ENCODE measurements at places on chromosomes 16 and 17.
A peak's percentile ranks its signal among the peaks of the same experiment; 100 is the strongest.

- peak; percentile 56 for DNase-seq
Measured at GRCh38 chr16:14310519-14310991, 239.4 kb downstream of the MRTFB start.

DNA sequence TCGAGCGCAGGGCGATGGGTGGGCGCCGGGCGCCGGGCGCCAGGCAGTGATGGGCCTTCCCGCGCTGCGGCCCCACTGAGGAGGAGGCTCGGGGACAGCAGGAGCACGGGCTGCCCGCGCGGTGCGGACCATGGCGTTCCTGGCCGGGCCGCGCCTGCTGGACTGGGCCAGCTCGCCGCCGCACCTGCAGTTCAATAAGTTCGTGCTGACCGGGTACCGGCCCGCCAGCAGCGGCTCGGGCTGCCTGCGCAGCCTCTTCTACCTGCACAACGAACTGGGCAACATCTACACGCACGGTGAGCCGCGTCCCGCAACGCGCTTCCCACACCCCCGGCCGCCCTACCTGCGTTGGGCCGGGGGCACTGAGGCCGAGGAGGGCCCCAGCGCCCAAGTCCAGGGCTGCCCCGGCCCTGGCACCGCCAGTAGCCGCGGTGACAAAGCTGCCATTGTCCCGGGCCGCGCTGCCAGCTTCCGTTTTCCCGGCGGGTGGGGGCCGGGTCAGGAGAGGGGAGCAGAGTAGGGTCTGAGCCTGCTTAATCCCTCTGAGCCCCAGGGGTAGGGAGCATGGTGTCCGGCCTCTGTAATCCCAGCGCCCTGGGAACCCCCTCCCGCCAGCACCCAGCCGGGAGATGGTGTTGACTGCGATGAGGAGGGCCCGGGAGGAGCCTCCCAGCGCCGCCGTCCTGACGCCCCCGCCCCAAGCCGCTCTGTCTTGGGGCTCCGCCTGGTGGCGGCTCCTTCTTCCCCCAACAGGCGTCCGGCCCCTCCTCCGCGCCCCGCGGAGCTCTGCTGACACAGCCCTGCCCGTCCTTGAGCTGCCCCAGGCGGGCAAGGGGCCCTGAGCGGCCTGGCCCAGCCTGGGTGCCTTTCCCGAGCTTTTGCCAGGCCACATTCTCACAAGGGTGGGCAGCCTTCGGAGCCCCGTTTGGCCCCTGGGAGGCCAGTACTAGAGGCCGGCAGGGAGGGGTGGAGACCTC is 685 bp downstream of the PAQR4 start:
- peak; percentile 90 for DNase-seq

DNA sequence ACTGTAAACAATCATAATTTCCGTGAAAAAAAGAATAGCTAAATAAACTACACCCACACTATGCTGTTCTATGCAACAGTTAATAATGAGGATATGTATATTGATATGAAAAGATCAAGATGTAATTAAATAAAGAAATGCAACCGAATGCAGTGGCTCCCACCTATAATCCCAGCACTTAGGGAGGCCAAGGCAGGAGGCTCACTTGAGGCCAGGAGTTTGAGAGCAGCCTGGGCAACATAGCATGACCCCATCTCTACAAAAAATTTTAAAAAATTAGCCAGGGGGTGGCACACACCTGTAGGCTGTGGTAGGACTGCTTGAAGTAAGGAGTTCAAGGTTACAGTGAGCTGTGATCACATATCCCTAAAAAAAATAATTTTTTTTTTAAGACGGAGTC is 14.9 kb downstream of the CENPV start:
- no peak for DNase-seq

DNA sequence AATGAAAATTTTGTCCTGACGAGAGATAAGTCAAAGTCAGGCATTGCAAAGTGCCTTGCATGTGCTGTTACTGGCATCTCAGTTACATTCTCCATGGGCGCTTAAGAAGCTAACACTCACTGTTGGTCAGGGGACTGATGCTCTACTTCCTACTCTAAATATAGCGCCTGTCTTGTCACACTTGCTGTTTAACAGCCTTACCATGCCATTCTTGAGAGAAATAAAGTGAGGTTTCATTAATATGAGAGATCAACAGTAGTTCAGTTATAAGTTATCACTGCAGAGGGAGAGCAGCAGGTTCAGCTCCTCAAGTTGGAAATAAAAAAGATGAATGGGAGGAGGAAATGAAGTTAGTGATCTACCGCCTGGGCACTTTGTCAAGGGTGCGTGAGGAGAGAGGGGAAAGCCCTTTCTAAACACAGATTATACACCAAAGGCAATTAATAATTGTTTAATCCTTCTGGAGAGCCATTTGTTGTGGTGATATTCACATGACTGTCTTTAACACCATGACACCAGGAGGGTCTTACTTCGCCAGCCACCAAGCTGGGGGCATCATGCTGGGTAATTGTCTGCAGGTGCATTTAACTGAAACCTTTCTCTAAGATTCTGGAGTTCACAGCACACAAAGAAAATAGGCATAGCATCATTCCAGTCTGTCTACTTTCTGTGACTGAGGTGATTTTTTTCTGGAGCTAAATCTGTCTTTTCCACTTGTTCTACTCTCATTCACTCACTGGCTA is 568.7 kb upstream of the HSBP1 start:
- no peak for DNase-seq

- no peak for DNase-seq
Measured at GRCh38 chr17:6027342-6028024, 42.7 kb upstream of the WSCD1 start.

DNA sequence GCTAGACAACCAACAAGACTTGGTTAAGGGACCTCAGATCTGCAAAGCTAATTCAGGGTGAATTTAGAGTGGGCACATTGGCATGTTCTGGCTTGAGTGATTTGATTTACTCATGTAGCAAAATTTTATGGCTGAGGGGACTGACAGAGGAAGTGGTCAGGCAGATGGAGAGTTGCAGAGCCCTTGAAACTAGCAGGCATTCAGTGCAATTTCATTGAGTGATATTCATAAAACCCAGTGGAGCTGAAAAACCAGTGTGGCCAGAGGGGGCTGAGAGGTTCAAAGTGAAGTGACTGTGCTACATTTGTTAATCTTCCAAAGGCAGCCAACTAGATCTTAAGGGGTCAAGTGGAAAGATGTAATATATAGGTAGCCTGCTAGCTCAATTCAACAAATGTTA is 2.2 kb upstream of the TMEM94 start:
- DNase-seq: peak; percentile 96

DNA sequence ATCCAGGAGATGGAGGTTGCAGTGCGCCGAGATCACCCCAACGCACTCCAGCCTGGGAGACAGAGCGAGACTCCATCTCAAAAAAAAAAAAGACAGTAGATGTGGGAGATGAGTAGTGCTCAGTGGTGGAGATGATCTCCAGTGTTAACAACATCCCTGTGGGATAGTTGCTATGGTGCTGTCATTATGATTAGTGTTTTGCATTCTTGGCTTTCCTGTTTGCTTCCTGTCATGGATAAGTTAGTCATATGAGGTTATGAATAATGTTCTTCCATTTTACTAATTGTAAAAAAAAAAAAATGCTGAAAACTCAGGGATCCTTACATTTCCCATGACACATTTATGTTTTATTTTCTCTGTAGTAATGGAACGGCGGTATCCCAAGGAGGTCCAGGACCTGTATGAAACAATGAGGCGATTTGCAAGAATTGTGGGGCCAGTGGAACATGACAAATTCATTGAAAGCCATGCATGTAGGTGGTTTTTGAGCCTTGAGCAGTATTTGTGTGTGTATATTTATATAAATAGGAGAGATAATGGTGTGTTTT is 24.5 kb upstream of the DUSP14 start:
- no peak for DNase-seq

DNA sequence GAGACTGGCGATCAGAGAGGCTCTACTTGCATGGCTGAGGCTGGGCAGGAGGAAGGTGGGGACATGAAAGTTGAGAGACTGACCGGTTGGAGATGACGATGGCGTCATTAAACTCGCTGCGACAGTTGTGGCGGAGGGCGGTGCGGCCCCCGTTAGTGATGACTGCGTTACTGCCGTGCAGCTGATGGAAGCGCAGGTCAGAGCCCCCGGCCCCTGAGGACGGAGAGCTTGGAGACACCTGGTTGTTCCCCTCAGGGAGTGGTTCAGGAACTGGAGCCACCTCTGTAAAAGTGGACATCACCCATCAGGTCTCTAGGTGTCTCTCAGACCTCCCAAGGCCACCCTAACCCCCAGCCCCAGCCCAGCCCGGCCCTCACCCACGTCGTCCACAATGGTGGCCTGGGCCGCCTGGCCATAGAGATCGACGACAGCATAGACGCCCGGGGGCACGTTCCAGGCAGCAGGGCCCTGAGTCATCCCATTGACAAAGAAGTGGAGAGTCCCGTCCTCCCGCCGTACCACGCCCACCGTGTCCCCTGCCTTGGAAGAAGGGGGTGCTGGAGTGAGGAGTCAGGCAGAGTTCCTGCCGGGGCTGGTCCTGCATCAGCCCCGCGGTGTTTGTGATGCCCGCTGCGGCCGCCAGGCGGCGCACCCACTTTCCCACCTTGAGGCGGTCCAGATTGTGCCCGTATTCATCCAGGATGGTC is 5.3 kb downstream of the NEURL4 start:
- peak; percentile 58 for DNase-seq

DNA sequence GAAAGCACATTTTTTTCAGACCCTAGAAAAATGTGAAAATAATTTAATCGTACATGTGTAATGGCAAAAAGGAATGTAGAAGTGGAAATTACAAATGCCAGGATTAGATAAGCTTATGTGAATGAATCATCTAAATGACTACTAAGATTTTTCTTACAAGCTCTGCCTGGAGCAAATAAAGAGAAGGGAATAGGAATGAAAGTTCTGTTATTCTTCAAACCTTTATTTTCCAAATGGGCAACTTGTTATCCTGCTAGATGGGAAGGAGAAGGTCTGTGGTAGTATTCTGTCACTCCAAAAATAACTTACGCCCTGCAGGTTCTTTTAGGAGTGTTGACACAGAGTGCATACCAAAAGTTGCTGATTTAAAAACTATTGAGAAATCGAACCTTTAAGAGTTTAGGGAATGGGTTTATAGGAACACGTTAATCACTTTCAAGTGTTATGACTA is 9.7 kb downstream of the CTCF start:
- no peak for DNase-seq

DNA sequence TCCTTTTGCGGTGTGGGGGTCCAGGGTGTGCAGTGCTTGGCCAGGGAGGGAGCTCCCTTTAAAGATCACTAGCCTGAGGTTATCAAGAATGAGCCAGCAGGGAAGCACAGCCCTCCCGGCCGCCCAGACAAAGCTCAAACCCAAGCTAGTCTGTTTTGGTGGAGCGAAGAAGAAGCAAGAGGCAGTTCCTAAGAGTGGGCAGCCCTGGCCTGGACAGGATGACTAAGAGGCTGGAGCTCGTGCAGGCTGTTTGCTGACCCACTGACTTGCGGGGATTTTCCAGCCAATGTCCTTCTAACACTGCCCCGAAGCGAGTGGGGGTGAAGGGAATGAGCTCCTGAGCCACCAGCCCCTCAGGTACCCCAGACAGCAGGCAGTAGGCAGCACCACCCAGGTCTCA is 134.4 kb downstream of the COPRS start:
- DNase-seq: no peak

DNA sequence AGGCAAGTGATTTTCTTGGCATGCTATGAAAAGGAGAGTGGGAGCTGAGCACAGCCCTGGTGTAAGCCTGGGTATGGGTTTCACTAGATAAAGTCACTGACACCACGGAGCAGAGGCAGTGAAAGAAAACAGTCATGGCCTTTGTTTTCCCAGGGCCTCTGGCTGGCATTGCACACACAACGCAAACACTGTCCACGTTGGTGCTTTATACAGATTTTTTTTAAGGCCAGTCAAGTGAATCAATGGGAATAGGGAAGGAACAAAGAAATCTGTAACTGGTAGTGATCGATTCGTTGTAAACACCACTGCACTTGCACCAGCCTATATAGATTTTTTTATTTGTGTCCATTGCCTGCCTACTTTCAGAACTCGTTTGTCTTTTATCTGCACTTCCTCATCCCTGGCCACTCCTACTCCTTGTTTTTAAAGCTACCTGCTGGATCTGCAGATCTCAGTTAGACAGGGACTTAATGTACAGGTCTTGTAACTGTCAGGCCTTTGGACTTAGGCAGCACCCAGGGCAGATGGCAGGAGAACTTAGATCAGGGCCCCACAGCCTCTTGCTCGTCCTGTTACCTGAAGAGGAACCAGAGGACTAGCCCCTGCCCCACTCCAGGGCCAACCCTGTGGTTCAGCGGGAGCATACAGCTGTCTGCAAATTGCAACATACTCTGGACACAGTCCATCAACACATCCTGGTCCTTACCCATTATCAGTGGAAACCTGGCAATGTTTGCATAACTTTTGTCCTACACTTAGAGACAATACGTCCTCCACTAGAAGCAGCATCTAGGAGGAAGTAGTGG is 10.6 kb upstream of the TMIGD1 start:
- peak; percentile 91 for DNase-seq

DNA sequence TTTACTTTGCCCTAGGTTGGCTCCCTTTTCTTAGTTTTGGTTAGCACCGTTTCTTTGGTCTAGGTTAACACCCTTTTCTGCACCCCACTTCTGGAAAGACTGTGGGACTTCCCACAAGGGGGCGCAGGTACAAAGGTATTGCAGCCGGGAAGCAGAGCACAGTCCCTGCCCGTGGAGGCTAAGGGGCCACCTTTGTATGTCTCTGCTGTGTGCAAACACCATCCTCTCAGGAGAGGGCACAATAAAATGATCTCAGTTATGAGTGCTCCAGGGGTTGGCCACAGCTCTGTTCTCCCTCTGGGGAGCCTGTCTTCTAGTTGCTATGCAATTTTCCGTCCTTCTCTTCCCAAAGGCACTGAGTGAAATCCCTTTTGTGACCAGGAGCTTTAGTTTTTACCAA is 28.4 kb upstream of the TMC5 start:
- DNase-seq: peak; percentile 30

DNA sequence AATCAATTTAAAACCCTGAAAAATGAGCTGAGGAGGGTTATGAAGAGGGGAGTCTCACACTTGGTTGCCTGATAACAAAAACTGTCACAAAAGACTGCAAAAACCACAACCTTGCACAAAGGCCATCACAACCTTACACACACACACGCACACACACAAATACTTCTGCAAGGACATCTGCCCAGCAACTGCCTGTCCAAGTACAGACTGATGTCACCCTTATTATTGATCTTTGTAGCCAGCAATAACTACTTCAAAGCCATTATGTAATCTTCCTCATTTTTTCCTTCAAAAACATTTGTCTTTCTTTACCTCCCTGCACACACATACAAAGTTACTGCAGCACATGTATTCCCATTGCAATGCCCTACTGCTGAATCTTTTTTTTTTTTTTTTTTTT is 253.2 kb upstream of the HSBP1 start:
- DNase-seq: no peak

Data from KBM-7 (cell line).